ENCODE measurements at places on chromosomes 16 and 17.

DNA sequence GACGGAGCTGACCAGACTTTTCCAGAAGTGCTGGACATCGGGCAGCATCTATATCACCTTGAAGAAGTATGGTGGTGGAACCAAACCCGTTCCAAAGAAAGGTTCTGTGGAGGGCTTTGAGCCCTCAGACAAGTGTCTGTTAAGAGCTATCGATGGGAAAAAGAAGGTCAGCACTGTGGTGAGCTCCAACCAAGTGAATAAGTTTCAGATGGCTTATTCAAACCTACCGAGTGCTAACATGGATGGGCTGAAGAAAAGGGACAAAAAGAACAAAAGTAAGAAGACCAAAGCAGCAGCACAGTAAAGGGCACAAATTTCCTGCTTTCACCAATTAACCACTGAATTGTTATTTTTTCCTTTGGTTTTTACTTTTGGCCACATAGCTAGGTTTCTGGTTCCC is 6.9 kb downstream of the KAT7 start:
- DNase-seq: no peak

DNA sequence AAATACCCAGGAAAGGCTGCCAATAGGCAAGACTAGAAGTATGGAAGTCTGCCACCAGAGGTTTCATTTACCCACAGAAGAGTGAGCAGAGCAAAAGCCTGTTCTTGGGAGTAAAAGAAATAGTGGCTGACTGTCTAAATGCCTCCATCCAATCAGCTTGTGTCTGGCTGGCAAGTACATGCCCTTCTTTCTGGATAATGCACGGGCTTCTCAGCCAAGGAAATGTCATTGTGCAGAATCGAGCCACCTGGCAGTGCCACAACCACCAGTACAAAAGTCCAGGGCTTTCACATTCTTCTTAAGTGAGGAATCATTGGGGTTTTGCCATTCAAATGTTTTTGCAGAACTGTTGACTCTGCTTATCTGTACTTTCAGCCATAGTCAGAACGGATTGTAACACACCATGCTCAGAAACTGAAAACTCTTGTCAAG is 10.1 kb upstream of the ERCC4 start:
- no peak for DNase-seq

- DNase-seq: peak; percentile 53
Observed at GRCh38 chr17:16381496-16381820, 567 bp downstream of the UBB start.

DNA sequence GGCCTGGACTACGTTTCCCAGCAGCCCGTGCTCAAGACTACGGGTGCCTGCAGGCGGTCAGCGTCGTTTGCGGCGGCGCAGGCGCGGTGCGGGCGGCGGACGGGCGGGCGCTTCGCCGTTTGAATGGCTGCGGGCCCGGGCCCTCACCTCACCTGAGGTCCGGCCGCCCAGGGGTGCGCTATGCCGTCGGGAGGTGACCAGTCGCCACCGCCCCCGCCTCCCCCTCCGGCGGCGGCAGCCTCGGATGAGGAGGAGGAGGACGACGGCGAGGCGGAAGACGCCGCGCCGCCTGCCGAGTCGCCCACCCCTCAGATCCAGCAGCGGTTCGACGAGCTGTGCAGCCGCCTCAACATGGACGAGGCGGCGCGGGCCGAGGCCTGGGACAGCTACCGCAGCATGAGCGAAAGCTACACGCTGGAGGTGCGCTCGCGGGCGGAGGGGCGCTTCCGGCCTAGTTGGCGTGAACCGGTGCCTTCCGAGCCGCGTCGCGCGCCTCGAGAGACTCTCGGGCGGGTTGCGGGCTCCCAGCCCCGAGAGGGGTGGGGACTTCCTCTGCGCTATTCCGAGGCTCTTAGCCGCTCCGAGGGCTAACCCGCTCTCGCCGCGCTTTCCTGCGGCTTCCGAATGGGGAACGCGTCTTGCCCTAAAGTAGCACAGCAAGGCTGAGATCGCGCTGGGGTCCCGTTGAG is at the start of gene RBL2:
Gene RBL2 (plus strand): TSS at position 95 of the 689 bp plus-strand sequence. CDS start 86 bp downstream, at position 181.
- peak; percentile 86 for DNase-seq

DNA sequence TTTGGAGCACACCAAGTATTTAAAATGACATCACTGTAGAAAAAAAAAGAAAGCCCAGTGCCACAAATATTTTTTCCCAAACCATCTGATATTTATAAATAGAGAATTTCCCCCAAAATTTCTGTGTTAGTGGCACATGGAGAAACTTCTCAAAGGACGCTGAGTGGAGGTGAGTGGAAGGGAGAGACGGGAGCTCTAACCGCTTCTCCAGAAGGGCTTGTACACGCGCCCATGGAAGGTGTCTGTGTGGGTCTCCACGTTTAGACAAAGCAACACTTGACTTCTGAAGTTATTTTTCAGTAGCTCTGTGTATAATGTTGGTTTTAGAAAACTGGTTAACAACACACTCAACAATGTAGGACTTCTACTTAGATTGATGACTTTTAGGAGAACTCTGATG is 1.0 kb downstream of the MYOCD start:
- no peak for DNase-seq

GRCh38 chr16:85512808-85513115 is 100.4 kb upstream of the GSE1 start:
- DNase-seq: no peak

DNA sequence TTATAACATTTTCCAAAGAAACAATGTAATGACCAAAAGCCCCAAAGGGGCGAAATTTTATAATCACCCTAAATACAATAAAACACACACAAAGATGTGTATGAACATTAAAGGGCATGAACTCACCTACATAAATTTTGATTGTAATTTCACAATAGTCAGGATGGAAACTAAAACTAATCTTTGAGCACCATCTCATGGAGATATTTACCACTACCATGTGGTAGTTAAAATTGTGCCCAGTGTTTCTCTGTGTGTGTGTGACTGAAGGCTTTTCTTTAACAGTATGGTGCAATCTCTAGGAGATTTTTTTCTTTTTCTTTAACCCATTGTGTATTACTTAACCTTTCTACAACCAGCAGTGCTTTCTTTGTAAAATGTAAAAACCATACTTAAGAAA is 19.7 kb upstream of the MEIOC start:
- no peak for DNase-seq

GRCh38 chr17:77735081-77735565 is 223.4 kb upstream of the TNRC6C start:
- DNase-seq: no peak

- DNase-seq: no peak
Observed at GRCh38 chr17:8872036-8872704, 4.7 kb upstream of the PIK3R6 start.

DNA sequence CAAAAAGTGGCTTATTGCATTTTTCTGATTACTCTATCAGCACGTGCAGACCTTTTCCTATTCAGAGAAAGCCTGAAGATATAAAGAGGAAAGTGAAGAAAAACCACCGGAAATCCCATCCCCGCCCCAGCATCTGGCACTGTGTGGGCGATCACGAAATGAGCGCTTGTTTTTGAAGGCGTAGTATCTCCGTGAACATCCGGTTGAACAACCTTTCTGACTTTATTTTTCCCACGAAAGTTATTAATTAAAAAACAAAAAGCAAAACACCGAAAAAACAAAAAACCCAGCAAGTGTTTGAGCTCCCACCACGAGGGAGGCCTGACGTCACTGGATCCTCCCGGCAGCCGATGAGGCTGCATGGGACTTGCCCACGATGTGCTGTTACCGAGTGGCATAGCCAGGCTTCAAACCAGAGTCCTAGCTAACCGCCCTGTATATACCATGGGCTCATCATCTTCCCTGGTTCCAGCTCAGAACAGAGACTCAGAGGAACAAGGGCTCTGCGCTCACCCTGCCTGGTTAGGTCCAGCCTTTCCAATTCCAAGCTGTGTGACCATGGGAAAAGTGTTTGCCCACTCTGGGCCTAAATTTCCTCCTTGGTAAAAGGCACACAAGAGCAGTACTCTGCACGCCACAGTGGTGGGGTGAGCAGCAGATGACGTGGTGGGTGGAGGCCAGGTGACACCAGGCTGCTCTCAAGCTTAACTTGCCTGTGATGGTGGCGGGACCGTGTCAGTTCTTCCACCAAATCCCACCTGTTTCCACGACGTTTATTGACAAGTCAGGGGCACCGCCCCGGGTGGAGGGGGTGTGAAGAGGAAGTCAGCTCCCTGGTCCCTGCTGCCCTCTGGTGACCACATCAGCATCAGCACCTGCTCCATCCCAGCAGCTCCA is 34.3 kb upstream of the IL21R start:
- DNase-seq: peak; percentile 90

GRCh38 chr17:15910791-15911190 is 34.1 kb upstream of the ADORA2B start:
- no peak for DNase-seq

DNA sequence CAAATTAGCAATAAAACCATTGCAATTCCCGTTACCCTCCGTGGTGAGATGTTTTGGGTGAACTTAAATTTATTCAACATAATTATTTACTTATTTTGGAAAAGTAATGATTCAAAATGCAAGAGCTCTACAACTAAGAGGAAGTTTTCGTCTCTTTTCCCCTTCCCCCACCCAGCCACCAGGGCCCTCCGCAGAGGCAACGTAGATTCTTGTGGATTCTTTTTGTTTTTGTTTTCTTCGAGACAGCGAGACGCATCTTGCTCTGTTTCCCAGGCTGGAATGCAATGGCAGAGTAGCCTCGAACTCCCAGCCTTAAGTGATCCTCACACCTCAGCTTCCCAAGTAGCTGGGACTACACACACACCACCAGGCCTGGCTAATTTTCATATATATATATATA is 19.2 kb downstream of the CCDC40 start:
- no peak for DNase-seq

DNA sequence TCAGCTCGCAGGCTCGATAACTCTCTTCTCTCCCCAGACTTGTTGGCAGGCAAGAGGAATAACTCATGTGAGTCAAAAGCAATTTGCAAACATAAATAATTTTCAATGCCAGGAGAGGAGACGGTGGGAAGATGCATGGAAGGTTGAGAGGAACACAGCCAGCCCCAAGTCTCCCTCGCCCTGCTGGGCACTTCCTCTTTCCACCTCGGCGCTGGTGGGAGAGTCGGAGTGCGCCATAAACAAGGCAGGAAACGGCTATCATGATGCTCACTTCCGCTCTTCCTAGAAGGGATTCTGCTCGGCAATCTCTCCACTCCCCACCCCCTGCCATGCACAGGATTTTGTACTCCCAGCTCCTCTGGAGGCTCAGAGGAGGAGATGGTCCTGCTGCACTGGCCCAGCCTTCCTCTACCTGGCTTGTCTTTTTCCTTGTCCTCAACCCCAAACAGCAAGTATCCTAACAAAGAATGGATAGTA is 13.0 kb downstream of the CBX4 start:
- no peak for DNase-seq

GRCh38 chr16:58843675-58844074 is 109.6 kb upstream of the GOT2 start:
- no peak for DNase-seq

GRCh38 chr17:76884995-76885893 is 17.0 kb downstream of the MGAT5B start:
- DNase-seq: no peak

DNA sequence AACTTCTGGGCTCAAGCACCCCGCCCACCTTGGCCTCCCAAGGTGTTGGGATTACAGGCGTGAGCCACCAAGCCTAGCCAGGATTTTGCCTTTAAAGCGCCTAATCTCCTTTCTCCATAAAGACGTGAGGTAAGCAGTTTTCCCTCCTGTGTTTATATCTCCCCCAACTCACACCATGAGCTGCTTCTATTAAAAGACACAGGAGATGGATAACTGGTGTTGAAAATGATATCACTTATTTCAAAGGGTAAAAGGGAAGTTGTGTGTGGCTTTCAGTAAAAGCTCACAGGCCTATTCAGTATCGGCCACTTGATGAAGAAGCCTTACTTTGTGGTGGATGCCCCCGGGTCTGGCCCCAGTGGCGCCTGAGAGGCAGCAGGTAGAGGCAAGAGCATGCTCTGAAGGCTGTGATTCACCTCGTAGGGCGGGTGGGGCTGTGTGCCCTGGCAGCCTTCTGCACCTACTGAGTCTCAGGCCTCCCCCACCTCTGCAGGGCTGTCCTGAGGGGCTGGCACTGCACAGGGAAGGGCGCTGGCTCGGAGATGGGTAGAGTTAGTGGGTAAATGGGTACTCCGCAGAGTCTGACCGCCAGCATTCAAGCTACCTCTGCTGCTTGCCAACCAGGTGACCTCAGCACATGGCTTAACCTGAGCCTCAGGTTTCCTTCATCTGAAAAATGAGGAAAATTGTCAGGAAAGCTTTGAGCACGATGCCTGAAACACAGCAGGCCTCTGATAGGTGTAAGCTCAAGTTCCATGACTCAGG is 146.8 kb downstream of the CLEC16A start:
- DNase-seq: no peak

- peak; percentile 72 for DNase-seq
Observed at GRCh38 chr16:89289428-89290395, 72.2 kb downstream of the ZNF778 start.

DNA sequence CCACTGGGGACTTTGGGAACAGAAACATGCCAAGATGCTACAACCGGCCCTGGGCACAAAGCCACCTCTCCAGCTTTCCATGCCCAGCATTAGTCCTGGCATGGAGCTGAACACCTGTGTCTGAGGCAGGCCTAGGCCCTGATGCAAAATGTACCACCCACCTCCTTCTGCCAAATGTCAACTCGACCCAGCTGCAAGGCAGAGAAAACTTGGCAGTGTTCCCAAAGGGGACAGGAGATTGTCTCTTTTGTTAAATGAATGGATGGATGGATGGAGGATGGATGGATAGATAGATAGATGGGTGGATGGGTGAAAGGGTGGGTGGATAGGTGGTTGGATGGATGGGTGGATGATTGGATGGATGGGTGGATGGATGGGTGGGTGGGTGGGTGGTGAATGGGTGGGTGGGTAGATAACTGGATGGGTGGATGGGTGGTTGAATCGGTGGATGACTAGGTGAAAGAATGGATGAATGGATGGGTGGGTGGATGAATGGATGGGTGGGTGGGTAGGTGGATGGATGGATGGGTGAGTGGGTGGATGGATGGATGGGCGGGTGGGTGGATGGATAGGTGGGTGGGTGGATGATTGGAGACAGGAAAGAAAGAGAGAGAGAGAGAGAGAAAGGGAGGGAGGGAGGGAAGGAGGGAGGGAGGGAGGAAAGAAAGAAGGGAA is 73.4 kb upstream of the TNRC6C start:
- no peak for DNase-seq

GRCh38 chr16:22052980-22053379 is 39.4 kb upstream of the VWA3A start:
- no peak for DNase-seq

- DNase-seq: no peak
Observed at GRCh38 chr16:27922433-27922832, 141.1 kb downstream of the GSG1L start.

- DNase-seq: no peak
Observed at GRCh38 chr16:87657621-87658192, 55.4 kb downstream of the JPH3 start.
